ENCODE measurements at places on chromosomes 5 and 9. TPM values are rescaled to one million over a fixed set of nuclear protein-coding genes. Genes with fewer than 3 reads are reported as not detected.

Gene PTGS1
- 4.0 TPM for total RNA-seq

Gene SPATA24
- 17.2 TPM for total RNA-seq

DNA sequence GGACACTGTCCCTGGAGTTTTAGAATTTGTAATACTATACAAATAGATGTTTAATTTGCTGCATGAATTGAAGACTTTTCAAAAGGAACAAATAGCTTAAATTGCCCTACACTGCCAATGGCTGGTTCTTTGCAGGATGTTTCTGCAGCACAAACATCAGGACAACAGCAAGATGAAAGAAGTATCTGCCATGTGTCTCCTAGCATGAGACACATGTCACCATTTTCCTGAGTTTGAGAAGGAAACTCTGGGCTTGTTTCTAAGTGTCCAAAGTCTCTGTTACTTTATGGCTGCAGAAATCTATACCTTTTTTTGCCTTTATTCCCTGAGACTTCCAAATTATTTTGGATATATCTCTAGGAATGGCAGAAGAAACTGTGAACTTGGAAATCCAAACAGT is 623 bp upstream of the OR13F1 start:
- no peak for DNase-seq

Gene GALNT12
- 0.54 TPM for total RNA-seq

Gene SLC6A19
- not detected for total RNA-seq

Gene ADRB2
- total RNA-seq: 5.5 TPM

- no peak for DNase-seq
Measured at GRCh38 chr9:13689925-13690324, 410.4 kb upstream of the MPDZ start.

DNA sequence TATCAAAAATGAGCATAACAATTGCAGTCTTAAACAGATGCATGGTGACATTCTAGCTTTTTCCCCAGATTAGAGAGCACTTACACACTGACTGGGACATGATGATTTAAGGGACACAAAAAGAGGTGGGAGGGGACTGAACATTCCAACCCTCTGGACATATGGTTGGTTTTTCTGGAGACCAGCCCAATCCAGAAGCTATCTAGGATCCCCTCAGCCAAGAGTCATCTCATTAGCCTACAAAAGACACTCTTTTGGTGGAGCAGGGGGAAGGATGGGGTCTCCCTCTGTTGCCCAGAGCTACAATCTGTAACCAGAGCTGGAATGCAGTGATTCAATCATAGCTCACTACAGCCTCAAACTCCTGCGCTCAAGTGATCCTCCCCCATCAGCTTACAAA is 97.3 kb upstream of the IQGAP2 start:
- DNase-seq: no peak

- DNase-seq: no peak
Measured at GRCh38 chr5:72021651-72022357, 85.5 kb upstream of the MAP1B start.

Measured in Right ventricle myocardium inferior (tissue), 1 donor.